ENCODE measurements at places on chromosomes 5 and 9. TPM values are rescaled to one million over a fixed set of nuclear protein-coding genes. Genes with fewer than 3 reads are reported as not detected.

DNA sequence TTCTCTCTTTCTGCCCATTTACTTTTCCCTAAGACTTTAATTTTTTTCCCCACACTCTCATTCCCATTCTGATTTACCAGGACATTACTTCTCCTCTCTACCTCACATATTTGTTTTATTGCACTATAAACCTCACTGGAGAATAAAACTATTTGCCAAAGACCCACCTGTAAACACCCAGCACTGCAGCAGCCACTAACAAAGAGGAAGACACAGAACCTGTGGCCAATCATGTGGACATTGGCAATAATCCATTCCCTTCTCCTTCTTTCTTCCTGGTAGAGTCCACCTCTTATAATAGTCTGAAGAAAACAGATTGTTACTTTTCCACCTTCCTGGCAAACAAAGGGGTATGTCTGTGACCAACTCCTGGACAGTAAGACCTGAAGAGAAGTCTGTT is 8.3 kb upstream of the THBS4 start:
- no peak for DNase-seq

GRCh38 chr5:44385291-44385900 is 3.8 kb downstream of the FGF10 start:
- DNase-seq = no peak

DNA sequence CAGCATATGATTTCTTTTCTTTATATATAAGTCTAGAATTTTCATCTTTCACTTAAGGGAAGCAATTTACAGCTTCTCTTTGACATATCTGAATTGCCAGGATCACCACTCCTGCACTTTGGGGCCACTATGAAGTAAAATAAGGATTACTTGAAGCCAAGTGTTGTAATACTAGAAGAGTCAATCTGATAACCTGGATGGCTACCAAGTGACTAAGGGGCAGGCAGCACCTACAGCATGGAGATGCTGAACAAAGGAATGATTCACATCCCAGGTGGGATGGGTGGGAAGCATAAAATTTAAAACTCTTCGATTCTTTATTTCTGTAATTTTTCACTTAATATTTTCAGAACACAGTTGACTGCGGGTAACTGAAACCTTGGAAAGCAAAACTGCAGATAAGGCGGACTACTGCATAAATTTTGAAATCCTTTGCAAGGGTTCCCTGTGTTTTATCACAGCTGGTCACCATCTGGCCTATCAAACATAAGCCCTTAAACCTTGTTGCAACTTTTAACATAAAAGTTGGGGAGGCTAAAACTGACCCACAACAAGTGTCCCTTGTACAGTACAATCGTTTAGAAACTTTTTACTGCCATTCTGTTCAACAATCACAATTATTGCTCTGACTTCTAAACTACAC is 31.2 kb downstream of the NR3C1 start:
- DNase-seq = peak; percentile 61

- no peak for DNase-seq
These were observed 435.1 kb upstream of the ST8SIA4 start for GRCh38 chr5:101338226-101338625.

Gene SLC4A9
- total RNA-seq = not detected

Gene PCDHA1
- under 0.01 TPM for total RNA-seq

Gene GMCL2
- total RNA-seq = under 0.01 TPM

Gene CRHBP
- total RNA-seq = 0.17 TPM

Gene PCDHGB1
- total RNA-seq = 3.1 TPM

All from fibroblast of lung (primary cell).